Inflammatory macrophage treated with lipopolysaccharide for 1 hour (primary cell): ENCODE measurements at places on chromosomes 3 and 15.

GRCh38 chr15:75551091-75551490, 28.0 kb downstream of the PTPN9 start:
- peak; percentile 94 for DNase-seq

- DNase-seq = no peak
Measured at GRCh38 chr3:123732447-123732846, 147.6 kb upstream of the HACD2 start.

DNA sequence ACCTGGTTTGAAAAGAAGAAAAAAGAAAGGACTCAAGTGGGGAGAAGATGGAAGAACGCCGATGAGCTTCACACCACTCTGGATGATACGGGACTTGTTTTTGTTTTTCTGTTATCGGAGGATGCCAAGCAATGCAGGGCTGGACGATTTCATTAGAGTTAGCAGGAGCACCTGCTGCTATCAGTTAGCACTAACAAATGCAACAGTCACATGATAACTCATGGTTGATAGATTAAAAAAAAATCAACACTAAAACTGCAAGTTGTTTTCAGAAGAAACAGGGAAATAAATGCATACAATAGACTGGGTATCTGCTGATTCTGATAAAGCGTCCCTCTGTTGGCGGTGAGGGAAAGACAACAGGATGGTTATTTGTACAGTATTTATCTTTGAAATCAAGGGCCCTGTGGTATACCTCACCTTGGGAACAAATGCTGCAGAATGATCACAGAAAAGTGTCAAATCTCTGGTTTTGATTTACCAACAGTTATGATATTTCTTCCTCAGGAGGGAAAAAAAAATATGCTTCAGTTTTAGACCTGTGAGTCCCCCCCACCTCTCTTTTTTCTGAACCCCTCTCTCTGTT, 575.1 kb downstream of the FOXP1 start:
- DNase-seq = no peak

- no peak for DNase-seq
Measured at GRCh38 chr3:153590051-153590450, 428.0 kb downstream of the RAP2B start.

DNA sequence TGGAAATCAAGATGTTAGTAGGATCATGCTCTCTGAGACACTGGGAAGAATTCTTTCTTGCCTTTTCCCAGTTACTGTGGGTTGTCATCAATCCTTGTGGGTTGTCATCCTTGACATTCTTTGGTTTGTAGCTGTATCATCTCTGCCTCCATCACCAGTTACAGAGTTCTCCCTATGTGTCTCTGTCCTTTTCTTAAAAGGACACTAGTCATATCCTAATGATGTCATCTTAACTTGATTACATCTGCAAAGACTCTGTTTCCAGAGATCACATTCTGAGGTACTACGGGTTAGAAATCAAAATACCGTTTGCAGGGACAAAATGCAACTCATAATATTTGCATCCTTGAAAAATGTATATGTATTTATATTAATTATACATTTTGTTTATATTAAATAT, 500.4 kb downstream of the ZBBX start:
- no peak for DNase-seq

- DNase-seq = no peak
Measured at GRCh38 chr3:125675791-125676190, 80.5 kb upstream of the OSBPL11 start.

DNA sequence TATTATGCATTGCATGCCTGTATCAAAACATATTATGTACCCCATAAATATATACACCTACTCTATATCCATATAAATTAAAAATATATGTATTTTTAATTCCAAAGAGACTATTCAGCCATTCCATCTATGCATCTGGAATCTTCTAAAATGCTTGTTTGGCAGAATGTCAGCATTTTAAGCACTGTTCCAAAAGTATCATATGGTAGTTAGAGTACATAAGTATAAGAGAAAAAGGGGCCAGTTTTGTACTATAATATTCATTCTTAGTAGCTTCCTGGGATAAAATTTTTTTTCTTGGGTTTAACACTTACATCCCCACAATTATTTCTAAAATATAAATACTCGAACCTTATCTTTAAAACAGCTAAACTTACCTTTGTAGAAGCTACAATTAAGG, 60.4 kb upstream of the COL6A6 start:
- no peak for DNase-seq

GRCh38 chr3:54755756-54756155, 172.1 kb downstream of the LRTM1 start:
- DNase-seq = no peak

DNA sequence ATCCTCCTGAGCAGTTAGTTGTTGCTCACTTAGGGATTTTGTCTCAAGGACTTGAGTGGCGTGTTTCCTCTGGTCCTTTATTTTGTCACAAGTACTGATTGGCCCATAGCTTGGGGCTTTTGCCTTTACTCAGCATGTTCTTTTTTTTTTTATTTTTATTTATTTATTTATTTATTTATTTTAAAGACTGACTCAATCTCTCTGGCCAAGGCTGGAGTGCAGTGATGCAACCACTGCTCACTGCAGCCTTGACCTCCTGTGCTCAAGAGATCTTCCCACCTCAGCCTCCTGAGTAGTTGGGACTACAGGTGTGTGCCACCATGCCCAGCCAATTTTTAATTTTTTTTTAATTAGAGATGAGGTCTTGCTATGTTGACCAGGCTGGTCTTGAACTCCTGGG, 223.9 kb upstream of the TPM1 start:
- no peak for DNase-seq

GRCh38 chr3:119350114-119350513, 55.9 kb downstream of the ARHGAP31 start:
- DNase-seq = no peak

GRCh38 chr3:152355744-152356665, 87.3 kb downstream of the MBNL1 start:
- DNase-seq = no peak

DNA sequence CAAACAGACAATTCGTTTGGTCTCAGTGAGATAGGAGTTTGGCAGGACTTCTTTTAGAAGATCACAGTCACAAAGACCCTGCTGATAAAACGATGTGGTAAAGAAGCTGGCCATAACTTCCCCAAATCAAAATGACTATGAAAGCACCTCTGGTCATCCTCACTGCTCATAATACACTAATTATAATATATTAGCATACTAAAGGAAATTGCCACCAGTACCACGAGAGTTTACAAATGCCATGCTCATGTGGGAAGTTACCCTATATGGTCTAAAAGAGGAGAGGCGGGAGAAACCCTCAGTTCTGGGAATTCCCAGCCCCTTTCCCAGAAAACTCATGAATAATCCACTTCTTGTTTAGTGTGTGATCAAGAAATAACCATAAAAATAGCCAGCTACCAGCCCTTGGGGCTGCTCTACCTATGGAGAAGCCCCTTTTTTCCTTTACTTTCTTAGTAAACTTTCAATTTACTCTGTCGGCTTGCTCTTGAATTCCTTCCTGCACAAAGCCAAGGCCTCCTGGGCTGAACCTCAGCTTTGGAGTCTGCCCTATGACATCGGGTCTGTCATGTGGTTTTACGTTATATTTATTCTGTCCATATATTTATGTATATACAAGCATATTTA, 115.8 kb upstream of the IGSF10 start:
- DNase-seq = peak; percentile 63
